ENCODE measurements at places on chromosomes 2 and 18.
A peak's percentile ranks its signal among the peaks of the same experiment; 100 is the strongest.

- DNase-seq = no peak
Measured at GRCh38 chr2:177432703-177433102, 40.1 kb downstream of the AGPS start.

DNA sequence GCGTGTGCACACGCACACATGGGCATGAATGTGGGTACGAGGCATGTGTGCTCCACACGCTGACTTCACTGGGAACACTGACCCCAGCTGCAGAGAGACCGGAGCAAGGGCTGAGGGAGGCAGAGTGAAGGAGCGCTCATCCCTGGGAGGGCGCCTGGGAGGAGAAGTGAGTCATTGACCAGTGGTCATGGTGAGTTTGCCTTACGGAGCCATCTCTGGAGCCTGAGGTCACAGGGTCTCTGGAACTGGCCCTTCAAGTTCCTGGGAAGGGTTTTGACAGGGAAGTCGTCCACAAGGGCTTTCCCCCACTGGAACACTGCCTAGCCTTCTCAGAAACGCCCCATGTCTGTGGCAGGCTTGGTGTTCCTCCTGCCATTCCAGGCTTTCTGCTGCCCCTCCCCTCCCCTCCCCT lies 14.3 kb upstream of the TMEM185B start:
- DNase-seq = no peak

DNA sequence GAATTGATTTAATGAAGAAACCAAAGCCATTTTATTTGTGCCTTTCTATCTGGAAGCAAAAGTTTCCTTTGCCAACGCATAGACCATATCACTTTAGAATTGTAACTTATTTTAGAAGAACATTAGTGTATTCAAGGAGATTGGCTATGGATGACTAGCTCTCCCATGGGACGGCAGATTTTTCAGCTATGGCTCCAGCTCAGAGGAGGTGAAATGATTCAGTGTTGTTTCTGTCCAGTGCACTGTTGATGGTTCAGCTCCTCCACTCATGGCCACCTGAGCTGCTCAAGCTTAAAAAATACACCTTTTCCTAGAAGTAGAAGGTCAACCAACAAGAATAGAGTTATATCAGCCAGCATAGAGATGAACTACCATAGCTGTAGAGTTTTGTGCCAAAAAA lies 1597.5 kb upstream of the PIK3C3 start:
- no peak for DNase-seq

DNA sequence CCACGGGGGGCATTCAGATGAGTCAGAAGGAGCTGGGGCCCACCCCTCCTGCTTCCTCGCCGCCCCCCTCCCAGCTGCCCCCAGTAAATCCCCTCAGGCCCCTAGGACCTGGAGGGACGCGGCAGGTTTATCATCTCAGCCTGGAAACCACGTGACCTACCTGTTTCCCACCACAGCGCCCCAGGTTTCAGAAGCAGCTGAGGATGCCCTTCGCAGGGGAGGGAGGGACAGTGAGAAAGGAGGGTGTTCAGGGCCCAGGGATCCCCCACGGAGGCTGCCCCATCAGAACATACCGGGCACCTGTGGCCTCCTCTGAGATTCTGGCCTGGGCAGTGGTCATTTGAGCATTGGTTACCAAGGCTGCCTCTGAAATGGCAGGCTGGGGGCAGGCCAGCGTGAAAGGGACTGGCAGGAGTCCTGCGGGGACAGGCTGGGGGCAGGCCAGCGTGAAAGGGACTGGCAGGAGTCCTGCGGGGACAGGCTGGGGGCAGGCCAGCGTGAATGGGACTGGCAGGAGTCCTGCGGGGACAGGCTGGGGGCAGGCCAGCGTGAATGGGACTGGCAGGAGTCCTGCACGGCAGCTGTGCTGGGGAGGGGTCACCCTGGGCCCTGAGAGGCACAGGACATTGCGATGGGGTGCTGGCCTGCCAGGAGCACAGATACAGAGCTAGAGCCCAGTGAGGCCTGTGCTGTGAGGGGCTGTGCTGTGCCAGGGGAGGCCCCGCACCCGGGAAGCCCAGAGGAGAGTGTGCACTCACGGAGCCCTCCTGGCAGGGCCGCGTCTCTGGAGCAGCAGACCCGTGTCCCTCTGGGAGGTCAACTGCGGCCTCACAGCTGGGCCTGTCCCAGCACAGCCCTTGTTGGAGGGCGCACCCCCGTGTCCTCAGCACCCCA lies 1.6 kb downstream of the NEU4 start:
- peak; percentile 4 for DNase-seq

DNA sequence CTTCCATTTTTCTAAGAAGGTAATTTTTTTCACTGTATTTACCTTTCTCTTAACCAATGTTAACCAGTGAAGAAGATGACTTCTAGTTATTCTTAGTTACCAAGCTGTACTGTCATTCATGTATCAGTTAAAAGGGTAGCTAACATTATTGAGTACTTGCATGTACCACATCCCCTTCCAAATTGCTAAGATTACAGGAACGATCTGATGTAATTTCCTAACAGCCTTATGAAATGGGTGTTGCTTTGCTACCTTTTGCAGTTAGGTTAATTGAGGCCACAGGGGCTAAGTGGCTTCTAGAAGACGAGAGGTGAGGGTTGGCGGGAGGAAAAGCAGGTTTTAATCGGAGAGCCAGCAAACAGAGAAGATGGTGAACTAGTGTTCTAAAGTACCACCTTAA lies 1.8 kb upstream of the SULT6B1 start:
- DNase-seq = no peak

- no peak for DNase-seq
Measured at GRCh38 chr2:23531280-23531679, 146.3 kb downstream of the KLHL29 start.

DNA sequence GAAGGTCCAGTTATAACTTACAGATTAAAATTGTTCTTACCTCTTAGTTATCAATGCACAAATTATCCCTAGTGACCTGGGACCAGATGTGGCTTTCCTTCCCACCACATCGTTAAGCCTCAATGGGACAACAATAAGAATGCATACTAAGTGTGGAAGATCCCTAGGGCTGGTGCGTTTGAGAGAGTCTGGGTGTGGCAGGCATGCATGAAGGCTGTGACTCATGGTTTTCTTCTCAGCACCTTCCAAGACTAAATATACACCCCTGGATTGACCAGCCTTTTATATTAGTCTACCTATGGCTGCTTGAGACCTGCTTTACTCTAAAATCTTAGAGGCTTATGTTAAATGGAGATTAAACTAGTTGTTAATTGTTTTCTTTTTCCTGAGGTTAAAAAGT lies 261.7 kb upstream of the SLC14A2 start:
- no peak for DNase-seq

DNA sequence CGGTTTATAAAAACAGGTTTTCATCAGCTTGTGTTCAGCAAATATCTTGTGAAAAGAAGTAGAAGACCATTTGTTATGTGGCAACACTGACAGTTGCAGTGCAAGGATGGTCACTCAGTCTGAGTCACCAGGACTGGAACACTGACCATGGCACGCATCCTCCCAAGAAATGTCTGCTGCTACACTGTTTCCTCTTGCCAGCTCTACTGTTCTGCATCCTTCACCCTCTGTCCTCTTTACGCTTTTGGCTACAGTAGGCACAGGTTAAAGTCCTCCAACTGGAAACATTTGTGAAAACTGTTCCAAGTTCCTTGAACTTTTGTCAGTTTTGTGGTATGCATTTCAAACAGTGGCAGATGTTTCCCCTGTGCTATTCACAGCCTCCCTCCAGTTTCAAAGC lies 39.4 kb downstream of the OSR1 start:
- no peak for DNase-seq

GRCh38 chr2:8116661-8117060 lies 565.2 kb upstream of the ID2 start:
- DNase-seq = no peak

GRCh38 chr2:222074674-222075073 lies 224.1 kb downstream of the PAX3 start:
- DNase-seq = no peak

- DNase-seq = no peak
Measured at GRCh38 chr2:7567646-7568045, 650.4 kb downstream of the RNF144A start.

- peak; percentile 1 for DNase-seq
Measured at GRCh38 chr2:21501376-21502027, 377.7 kb downstream of the TDRD15 start.

- no peak for DNase-seq
Measured at GRCh38 chr2:239370403-239370802, 30.4 kb downstream of the HDAC4 start.

DNA sequence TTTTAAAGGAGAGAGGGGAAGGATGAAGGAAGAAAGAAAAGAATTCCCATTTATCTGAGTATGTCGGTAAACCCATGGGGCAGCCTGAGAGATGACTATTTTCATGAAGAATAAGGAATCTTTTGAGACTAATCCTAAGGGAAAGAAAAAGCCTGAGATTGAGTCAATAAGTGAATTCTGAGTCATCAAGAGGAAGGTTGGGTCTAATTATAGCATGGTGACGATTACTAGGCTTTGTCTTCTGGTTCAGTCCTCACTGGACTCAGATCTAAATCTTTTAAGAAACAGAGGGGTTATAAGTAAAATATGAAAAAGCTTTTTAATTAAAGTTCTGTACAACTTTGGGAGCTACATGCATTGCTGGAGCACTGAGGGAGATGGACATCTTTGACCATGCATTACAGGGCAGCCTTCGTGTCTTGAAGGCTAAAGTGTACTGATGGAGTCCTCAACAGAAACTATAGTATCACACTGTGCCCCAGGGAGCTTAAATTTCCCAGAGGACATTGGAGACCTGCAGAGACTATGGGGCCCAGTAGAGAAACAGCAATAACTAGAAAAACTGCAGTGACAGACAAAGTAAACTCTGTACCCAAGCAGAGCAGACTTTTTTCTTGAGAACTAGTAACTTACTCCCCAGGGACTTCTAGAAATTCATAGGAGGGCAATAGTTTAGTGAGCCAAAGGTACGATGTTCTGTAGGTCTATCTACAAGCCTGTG lies 260.9 kb downstream of the RAD51AP2 start:
- no peak for DNase-seq

DNA sequence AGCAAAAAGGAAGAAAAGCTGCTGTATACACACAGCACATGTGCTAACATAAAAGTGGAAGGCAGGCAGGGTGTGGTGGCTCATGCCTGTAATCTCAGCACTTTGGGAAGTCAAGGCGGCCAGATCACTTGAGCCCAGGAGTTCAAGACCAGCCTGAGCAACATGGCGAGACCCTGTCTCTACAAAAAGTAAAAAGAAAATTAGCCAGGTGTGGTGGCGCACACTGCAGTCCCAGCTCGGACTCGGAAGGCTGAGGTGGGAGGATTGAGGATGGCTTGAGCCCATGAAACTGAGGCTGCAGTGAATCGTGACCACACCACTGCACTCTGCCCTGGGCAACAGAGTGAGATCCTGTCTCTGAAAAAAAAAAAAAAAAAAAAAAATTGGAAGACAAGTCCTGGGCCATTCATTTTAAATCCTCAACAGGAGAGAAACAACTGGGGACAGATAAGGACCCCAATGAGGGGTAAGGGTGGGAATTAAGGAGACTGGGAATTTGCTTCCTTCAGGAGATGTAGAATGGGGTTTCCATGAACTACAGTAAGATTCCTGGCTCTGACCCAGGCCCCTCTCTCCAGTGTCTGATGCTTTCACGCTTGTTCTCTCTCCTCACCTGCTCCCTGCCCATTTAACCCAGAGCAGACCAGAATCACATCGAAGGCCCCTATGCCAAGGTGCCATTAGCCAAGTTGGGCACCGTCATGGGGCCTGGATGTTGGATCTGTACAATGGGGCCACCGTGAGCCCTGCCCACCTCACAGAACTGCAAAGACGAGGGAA lies 29.6 kb downstream of the TNS1 start:
- DNase-seq = no peak

DNA sequence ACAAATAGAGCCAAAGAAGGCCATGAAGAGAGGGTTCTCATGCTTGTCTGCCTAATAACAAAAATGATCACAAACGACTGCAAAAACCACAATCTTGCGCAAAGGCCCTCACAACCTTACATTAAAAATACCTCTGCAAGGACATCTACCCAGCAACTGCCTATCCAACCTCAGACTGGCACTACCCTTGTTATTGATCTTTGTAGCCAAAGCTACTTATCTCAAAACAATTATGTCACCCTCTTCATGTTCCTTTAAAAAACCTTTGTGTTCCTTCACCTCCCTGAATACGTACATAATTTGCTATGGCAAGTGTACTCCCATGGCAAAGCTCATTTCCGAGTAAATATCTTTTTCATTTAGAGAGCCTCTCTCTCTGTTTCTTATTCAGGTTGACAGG lies 44.1 kb downstream of the TMEM163 start:
- no peak for DNase-seq

GRCh38 chr2:62540408-62541168 lies 34.6 kb upstream of the TMEM17 start:
- no peak for DNase-seq

GRCh38 chr2:109523121-109523520 lies 90.6 kb downstream of the SEPTIN10 start:
- DNase-seq = no peak

DNA sequence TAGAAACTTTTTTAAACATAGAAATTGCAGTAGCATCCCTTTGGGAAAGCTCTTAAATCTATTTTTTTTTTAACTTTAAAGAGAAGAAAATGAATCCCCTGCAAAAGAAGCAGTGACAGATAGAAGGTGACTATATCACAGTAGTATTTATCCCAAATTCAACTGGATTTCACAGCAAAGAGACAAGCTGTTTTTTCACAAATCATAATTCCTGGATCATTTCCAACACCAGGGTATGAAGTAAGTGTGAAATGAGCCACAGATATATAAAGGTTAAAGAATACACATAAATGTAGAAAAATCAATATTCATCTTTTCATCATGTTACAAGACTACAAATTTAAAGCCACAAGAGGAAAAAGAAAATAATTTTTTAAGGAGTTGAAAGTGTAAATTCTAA lies 1404.9 kb upstream of the NXPH2 start:
- no peak for DNase-seq

- no peak for DNase-seq
Measured at GRCh38 chr18:41939326-41939725, 15.7 kb upstream of the PIK3C3 start.

- DNase-seq = no peak
Measured at GRCh38 chr2:71060211-71060610, 8.2 kb upstream of the NAGK start.

- no peak for DNase-seq
Measured at GRCh38 chr2:169221745-169222369, 140.5 kb downstream of the LRP2 start.

DNA sequence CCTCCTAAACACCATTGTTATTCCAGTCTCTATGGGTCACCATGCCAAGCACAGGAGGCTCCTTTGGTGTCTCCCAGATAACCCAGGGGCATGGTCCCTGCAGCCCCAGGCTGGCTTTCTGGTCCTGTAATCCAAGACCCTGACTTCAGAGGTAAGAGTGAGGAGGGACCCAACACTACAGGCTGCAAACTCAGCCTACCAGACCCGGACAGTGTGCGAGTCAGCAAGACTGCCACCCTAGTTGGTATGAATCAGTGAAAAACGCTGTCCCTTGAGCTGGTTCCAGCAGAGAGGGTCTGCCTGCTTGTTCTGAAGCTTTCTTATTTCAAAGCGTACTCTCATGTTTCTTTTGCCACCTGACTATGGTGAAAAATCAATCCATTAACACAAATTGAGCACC lies 47.6 kb upstream of the ZFP36L2 start:
- DNase-seq = no peak

- DNase-seq = no peak
Measured at GRCh38 chr2:69241664-69242514, 145.1 kb downstream of the GFPT1 start.
